Effector CD4-positive, alpha-beta T cell (primary cell): ENCODE measurements at places on chromosomes 7 and 10.

GRCh38 chr7:26381476-26382353 lies 90.1 kb downstream of the SNX10 start:
- DNase-seq = no peak

DNA sequence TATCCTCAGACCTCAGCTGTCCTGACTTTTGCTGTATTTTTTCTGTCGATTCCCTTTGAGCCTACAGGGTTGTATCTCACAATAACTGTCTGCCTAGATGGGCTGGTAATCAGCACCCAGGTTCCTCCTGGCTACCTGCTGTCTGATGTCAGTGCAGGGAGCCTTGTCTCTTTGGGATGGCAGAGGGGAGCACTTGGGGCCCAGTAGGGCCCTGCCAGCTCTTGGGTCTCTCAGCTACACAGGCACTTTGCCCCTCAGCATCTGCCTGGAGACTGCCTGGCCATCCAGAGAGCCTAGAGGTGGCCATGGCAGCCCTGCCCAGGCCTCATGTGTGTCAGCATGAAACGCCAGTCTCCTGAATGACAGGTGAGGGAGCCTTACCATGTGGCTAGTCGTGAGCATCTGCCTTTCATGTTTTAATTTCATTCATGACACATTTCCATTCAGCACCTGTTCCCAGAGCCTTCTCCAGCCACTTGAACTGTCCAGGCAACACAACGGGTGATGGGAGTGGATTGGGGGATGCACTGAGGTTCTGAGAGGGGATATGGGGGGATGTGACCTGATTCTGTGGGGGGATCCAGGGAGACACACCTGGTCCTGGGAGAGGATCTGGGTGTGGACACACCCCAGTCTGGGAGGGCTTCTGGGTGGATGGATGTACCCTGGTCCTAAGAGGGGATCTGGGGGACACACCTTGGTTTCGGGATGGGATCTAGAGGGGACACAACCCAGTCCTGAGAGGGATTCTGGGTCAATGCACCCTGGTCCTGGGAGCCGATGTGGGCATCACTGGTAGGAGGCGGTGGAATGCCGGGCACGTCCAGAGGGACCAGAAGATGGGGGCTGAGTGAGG lies 21.9 kb downstream of the ADCY1 start:
- no peak for DNase-seq

DNA sequence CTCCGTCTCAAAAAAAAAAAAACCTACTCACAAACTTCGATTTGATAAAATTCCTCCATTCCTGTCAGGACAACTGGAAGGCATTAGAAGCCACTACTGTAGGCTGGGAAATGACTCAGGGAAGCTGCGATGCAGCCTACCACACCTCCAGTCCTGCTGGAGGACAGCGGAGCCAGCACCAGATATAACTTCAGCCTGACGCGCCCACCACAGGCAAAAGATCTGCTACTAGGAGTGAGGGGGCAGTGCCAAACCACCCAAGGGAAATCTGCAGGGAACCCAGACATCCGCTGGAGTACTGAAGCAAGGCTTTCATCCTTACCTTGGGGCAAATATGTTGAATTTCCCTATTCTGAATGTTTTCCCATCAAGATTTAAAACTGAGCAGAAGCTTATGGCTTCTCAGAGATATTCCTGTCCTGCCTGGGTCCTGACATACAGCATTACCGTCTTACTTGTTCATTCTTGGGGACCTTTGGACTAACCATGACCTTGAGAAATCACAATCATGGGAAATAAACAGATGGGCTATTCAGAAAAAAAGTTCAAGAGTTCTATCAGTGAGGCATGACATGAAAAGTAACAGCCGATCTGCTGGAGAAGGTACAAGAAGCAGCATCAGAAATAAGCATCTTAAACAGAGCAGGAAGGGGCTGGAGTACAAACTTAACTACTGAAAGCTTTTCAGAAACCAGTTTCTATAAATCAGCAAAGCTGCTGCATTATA lies 20.4 kb downstream of the BCCIP start:
- no peak for DNase-seq

- no peak for DNase-seq
Measured at GRCh38 chr10:98354491-98354890, 60.5 kb downstream of the PYROXD2 start.

DNA sequence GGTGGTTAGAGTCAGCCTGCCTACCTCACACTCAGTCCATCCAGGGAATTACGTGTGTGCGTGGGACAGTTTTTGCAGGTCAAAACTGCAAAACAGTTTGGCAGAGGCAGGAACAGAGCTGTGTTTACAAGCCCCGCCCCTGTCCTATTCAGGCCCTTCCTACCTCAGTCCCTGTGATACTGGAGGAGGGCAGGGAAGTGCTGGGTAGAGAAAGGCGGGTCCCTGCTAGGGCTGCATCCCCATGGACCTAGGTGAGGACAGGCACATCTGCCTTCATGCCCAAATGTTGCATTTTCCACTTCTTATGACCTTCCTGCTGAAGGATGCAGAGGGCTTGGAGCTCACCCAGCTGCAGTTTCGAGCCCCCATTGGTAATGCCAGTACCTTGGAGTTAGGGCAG lies 25.1 kb downstream of the SBDS start:
- no peak for DNase-seq

GRCh38 chr7:94043299-94043698 lies 39.1 kb upstream of the BET1 start:
- DNase-seq = no peak

DNA sequence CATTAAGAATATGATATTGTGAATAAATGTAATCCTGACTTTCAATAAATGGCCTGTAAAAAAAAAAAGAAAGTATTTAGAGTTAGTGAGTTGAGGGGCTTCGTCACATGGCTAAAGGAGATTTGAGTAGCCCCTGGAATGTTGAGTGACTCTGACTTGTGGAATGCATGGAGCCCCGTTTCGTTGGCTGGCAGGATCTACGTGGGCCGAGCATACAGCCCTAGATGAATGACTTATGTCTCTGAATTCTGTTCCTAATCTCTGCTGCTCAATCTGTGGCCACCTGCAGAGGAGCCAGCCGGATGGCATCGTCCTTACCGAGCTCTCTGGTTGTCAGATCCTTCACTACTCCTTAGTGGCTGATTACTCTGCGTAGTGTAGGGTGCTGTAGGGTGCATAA lies 155.7 kb downstream of the MGMT start:
- DNase-seq = no peak

GRCh38 chr7:138184191-138184590 lies 107.9 kb downstream of the AKR1D1 start:
- DNase-seq = no peak

DNA sequence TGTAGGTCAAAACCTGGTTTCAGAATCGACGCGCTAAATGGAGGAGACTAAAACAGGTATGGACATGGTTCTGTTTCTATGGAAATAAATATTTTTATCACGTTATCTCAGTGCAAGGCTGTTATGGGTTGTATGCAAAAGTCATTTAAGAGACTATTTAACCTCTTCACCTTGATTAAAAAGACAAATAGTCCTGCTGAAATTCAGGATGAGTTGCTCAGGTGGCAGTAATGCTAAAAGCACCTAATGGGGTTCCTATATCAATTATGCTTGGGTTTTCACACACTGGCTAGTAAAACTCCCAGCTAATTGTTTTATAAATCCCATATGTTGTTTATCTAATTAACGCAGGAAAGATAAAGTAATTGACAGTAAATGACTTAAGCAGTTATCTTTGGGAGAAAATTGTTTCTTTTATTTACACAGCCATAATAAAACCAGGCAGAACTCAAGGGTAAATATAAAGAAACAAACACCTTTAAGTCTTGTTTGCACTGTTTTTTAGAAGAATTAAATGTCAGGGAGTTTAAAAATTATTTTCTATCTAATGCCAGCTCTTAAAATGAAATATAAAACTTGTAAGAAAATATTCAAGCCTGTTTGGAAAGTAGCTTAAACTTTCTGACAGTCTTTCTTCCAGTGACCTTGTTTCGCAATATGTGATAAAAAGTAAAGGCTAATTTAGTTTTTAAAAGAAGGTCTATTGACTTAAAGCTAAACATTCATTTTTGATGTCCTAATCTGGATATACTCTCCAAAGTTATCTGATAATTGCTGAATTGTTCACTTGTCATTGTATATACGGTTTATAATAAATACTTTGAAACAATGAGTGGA lies 3.2 kb downstream of the HHEX start:
- no peak for DNase-seq

GRCh38 chr7:101333912-101334311 lies 12.3 kb upstream of the IFT22 start:
- DNase-seq = no peak

GRCh38 chr7:6158424-6159096 lies 113.9 kb downstream of the CYTH3 start:
- no peak for DNase-seq

- DNase-seq = no peak
Measured at GRCh38 chr7:158868764-158869410, 12.5 kb downstream of the DYNC2I1 start.

- no peak for DNase-seq
Measured at GRCh38 chr10:22006379-22006884, 2.9 kb upstream of the DNAJC1 start.

GRCh38 chr7:114663502-114663901 lies 248.9 kb downstream of the FOXP2 start:
- DNase-seq = no peak

DNA sequence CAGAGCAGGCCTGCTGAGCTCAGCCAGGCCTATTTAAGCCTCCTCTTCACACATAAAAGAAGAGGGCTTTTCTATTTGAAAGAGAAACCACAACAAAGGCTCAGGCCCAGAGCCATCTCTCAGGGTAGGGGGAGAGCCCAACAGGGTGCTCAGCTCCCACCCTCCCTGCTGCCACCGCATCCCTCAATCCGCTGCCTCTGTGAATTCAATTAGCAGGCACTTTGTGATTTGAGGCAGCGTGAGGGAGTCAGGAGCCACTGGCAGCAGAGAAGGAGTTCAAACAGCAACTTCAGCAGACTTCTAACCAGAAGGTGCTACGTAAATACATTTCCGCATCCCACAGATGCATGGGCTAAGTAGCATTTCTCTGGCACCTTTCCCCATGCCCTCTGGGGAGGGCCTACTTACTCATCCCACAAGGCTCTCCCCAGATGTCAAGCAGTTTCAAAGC lies 45.2 kb downstream of the LRRC20 start:
- no peak for DNase-seq

GRCh38 chr7:56125831-56126230 lies 9.6 kb upstream of the NUPR2 start:
- DNase-seq = no peak

GRCh38 chr7:2148189-2148588 lies 84.6 kb downstream of the MAD1L1 start:
- DNase-seq = no peak

DNA sequence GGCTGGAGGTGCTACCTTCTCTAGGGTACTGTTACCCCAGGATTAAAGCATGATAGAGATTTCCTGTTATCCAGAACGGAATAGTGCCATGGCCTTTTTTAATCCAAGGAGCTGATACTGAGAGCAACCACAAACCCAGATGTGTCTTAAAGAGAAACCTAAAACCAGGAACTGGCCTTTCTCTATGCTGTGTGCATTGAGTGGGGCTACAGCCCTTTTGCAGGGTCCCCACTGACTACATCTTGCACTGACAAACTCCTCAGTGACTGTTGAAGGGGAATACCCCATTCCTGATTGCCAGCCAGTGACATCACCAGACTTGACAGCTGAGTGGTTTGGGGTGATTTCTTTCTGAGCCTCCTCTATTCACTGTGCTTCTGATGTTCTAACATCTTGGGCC lies 81.9 kb upstream of the CAPZA2 start:
- no peak for DNase-seq

- DNase-seq = no peak
Measured at GRCh38 chr7:87918740-87919139, 15.3 kb upstream of the ADAM22 start.

- no peak for DNase-seq
Measured at GRCh38 chr7:79781716-79782115, 328.2 kb upstream of the MAGI2 start.

- DNase-seq = no peak
Measured at GRCh38 chr10:131897297-131897899, 3.4 kb upstream of the PPP2R2D start.

- no peak for DNase-seq
Measured at GRCh38 chr7:113636727-113637421, 281.9 kb downstream of the PPP1R3A start.

DNA sequence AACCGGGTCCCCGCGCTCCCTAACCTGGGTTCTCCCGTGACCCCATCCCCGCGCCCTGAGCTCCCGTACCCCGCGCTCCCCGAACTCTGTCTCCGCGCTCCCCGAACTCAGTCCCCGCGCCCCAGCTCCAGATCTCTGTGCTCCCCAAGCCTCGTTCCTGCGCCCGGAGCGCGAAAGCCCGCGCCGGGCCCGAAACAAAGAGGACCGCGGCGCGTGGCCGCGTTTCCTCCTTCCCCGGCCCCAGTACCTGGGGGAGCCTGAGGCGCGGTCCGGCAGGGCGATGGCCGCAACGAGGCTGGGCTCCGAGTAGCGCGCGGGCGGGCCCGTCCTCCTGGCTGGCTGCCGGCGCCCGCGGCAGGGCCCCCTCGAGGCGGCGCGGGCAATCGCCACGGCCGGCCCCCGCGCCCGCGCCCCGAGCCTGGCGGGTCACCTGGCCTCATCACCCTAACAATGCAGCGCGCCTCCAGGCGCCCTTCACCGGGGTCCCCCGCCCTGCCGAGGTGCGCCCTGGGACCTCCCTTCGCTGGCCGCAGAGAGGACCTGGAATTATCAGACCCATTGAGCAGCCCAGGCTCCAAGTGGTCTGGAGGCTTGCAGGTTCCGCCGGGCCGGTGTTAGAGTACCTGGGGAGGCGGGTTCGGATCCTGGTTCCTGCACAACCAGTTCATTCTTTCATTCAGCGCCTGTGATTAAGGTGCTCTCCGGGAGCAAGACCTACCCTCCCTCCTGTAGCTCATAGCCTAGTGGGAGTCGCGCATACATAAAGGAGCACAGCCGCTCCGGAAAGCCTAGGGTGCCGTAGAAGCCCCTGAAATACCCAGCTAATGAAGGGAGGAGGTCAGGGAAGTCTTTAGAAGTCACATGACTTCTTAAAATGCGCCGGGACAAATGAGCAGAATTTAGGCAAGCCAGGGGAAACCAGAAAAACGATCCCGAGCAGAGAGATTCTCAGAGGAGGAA lies at the start of gene TNS3:
Gene TNS3 (minus strand): TSS at position 308 of the 960 bp plus-strand sequence. CDS start 142,475 bp downstream, outside the sequence.
- DNase-seq = no peak

DNA sequence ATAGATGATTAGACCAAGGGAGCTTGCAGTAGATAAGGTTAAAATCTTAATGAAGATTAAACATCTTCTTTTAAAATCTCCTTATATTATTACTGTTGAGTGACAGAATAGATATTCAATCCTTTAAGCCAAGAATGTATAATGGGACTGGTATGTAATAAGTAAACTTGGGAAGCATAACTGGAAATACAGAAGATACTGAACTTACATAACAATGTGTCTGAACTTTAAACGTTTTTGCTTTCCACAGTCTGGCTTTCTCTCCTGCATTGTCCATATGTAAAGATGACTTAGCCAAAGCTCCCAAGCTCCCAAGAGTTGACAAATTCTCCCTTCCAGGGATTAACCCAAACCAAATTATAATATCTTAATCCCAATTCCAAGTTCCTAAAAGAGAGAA lies 129.8 kb downstream of the KCND2 start:
- no peak for DNase-seq

GRCh38 chr7:73612598-73613269 lies 11.6 kb downstream of the MLXIPL start:
- DNase-seq = no peak
